Cortex of kidney (tissue), 1 donor: ENCODE measurements at places on chromosomes 11 and 22.

DNA sequence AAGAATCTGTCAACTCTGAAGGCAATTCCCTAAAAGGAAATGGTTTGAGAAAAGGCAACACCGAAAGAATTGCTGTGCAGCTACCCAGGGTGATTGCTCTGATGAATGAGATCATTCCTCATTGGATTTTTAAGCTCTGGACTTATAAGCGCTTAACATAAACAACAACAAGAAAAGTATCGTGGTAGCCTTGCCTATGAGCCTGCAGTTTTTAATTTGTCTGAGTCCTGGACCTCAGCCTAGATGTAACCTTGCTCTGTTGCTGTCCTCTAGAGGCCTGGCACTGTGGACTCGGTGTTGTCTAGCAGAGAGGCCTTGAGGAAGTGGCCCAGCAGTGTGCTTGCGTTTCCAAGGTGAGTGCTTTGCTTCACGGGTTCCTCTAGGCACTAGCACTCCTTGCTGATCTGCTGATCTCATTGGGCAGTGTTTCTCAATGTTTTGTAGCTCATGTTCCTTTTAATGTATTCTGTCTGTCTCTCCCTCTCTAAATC, 20.4 kb downstream of the CCDC81 start:
- DNase-seq: no peak

DNA sequence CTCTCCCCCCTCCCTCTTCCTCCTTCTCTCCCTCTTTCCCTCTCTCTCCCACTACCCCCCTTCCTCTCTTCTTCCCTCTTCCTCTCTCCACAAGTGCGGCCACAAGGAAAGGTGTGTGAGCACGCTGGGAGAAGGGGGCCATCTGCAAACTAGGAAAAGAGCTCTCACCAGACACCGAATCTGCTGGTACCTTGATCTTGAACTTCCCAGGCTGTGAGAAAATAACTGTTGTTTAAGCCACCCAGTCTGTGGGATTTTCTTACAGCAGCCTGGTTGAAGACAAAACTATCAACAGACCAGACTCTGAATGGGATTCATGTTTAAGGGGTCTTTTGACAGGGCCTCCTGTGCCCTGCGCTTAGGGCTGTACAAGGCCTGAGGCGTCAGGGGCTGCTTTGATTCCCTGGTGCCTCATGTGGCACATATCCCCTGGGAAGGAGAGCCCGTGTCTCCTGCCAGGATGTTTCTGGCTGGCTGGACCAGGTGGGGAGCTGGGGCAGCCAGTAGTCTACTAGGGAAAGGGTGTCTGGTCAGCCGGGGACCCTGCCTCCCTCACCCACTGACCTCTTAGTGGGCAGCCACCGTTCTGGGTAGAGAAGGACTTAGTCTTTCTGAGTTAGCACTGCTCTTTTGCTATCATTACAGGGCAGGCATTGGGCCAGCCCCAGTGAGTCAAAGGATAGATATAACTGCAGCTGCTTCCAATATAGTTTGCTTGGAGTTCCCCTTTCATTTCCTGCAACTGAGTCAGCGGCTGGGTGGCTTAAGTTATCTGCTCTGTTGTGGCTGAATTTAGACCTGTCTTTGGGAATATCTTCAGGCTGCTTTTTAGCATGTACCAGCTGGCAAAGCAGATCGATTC, 6.2 kb downstream of the PANX1 start:
- DNase-seq: no peak

GRCh38 chr11:26323837-26324236, 8.1 kb upstream of the ANO3 start:
- no peak for DNase-seq

GRCh38 chr11:126282736-126283591, at the start of gene TIRAP:
Gene TIRAP (plus strand): TSS chr11:126283093. CDS start chr11:126290895, 7,802 bp downstream.
- DNase-seq: no peak

GRCh38 chr11:95563173-95563572, 226.4 kb downstream of the FAM76B start:
- no peak for DNase-seq

DNA sequence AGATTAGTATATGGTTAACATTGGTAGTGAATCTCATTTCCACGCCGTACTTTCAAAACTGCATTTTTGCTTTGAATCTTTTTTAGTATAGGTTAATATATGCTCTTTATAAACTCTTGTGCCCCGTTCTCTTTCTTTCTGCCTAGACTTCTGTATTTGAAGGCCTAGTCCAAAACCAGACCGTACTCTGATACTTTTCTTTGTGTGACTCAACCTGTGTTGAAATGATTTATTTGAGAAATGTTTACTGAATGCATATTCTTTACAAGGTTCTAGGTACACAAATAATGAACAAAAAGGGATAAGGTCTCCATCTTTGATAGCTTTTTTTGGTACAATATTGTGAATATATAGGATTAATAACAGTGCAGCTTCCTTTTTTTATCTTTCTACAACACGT, 68.3 kb downstream of the HIPK3 start:
- DNase-seq: no peak

GRCh38 chr22:50080077-50080465, 5.2 kb downstream of the MLC1 start:
- DNase-seq: no peak

- no peak for DNase-seq
These were observed 40.0 kb downstream of the BTG4 start for GRCh38 chr11:111472228-111472627.

DNA sequence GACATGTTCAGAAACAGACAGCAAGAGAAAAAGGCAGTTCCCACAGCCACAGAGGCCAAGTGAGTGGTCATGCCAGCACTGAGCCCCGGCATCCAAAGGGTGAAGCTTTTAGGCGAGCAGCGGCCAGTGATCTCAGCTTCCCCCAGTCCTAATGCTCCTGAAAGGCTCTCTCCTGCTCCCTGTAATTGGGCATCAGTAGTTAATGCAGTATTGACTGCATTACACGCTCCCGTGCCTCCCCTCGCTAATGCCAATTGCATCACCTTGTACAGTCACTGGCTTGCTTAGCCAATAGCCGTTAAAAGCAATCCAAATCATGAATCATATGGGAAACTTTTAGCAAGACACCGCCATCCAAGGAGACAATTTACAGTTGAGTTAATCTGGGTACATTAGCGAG, 4.9 kb downstream of the LMO1 start:
- DNase-seq: no peak

GRCh38 chr22:37324340-37325038, 42.2 kb downstream of the CYTH4 start:
- DNase-seq: no peak

- DNase-seq: no peak
These were observed 140.2 kb upstream of the TIMP3 start for GRCh38 chr22:32661296-32661695.

GRCh38 chr11:61106894-61107470, 4.7 kb downstream of the CD5 start:
- no peak for DNase-seq

DNA sequence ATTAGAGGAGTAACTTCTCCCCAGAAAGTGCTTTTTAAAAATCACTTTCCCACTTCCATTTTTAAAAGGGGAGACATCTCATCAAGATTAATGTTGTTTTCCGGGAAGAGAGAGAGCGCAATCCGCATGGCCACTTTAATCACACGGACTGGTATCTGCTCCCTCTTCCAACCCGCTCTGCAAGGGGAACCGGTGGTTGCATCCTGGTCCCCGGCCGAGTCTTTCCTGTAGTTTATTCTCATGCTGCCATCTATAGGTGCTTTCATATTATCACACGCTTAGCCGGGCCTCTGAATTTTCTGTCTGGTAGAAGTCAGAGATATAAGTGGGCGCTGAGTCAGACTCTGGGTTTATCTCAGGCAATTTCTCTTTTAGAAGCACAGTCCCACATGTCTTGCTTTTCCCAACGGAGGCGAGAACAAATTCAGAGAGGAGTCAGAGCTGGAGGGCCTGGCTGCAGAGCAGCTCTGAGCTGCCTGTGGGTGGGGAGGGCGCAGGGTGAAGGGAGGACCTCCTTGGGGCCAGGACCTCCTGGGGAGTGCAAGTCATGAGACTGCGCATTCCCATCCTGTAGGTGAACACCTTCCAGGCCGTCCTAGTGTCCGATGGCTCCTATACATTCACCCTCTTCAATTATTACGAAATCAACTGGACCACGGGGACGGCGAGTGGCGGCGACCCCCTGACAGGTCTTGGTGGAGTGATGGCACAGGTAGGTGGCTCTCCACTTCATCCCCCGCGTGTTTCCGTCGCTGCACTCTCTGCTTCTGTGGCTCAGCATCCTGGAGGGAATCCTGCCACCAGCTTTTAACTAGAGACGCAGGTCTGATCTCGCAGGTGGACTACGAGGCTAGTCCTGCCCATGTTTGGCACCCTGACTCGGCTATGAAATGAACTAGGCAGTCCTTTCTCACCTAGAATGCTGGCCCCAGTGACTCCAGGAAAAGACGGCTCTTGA, 11.7 kb downstream of the TECTA start:
- no peak for DNase-seq

- no peak for DNase-seq
These were observed 32.4 kb upstream of the PDGFB start for GRCh38 chr22:39277142-39277607.

DNA sequence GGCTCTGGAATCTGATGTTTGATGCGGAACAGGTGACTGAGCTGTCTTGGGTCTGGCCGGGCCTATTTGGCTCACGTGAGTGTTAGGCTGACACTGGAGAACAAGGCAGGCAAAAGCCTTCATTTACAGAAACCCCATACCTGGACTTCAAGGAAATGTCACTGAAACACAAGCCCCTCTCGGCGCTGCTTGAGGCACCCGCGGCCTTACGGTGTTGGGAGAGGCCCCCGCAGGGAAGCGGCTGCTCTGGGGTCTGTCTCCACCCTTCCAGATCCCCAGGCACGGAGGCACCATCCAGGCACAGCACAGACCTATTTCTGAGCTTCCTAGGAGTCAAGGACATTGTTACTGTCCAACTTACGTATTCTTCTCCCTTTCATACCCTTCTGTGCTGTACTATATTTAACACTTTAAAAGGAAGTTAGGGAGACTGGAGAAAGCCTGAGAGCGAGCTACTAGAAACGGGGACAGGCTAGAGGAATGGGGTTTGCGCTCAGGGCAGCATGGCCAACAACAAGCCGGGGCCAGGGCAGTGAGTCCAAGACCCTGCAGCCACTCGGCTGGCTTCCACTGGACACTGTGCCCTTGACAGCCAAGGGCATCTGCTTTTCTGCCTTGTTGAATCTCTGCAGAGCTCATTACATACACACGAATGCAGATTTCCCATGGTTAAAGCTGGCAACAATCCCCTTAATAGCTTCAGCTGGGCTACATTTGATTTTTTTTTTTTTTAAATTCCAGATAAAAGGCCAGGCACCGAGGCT, 23.8 kb downstream of the DRD4 start:
- DNase-seq: no peak

GRCh38 chr22:47564651-47565434, 802.4 kb downstream of the TBC1D22A start:
- no peak for DNase-seq

DNA sequence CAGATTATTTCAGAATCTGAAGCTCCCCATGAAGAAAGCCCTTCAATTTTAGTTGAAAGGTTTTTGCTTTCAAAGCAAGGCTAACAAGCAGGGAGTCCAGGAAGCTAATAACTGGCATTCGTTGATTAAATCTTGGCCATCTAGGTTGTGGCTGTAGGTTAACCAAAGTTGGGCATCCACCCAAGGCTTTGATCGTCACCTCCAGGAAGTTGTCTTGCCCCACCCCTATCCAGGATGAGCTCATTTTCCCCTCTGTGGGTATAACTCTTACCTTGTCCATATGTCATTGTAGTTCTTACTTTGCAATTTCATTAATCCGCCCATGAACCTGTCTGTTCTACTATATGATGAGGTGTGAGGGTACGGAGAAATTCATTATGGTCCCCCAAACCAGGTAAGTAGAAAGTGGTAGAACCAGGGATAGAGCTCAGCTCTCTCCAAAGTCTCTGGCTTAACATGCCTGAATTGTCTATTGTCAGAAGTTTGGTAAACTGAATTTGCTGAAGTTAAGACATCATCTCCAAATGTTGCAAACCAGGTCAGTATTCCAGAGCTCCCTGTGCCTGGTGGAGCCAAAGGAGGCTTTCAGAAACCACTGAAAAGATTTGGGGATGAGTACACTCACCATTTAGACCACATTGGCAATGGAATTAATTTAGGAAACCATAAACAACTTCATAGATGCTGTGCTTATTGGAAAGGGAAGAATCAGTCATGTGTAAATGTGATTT, 97.1 kb downstream of the CD44 start:
- no peak for DNase-seq

DNA sequence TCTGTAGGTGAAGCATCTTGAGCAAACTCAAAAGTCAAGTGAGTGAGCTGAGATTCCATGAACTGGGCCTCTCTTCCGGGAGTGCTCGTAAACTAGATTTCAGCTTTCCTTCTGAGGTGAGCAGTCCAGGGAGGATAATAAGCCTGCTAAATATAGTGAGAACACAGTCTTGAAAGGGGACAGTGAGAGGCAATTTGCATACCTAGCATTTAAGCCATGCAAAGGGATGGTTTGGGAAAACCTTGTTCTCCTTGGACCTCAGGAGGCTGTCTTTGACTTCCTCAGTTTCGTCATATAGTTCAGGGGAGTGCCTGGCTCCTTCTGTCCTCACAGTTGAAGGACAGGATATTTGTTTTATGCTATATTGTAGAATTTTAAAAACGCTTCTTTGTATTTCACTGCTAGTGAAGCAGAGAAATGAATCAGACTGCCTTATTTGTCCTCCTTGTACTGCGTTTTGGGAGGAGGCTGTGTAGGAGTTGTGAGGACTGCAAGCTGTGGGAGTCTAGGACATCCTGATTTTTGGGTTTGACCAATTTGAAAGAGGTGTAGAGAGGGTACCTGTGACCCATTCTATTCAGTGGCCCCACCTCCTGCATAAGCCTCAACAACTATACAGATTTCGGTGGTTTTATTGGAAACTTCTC, 11.0 kb upstream of the SORL1-AS1 start:
- no peak for DNase-seq

- DNase-seq: no peak
These were observed 34.5 kb downstream of the SFI1 start for GRCh38 chr22:31530823-31531195.

GRCh38 chr22:24156141-24156912, 25.0 kb upstream of the SUSD2 start:
- DNase-seq: no peak

- no peak for DNase-seq
These were observed 849.1 kb upstream of the API5 start for GRCh38 chr11:42462558-42463310.

DNA sequence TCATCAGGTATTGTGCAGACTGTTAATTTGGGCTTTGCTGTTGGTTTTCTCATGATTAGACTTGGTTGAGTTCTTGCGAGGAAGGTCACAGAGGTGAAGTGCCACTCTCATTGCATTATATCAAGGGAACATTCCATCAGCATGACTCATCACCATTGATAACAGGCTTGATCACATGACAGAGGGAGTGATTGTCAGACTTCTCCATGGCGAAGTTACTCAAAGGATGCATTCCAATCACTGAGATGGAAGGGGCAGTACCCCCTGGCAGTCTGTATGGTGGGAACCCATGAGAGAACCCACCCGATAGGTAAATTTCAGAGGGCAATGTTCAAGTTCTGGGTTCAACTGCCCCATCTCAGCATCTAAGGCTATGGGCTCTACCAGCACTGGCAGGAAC, 19.4 kb upstream of the P2RY2 start:
- no peak for DNase-seq

DNA sequence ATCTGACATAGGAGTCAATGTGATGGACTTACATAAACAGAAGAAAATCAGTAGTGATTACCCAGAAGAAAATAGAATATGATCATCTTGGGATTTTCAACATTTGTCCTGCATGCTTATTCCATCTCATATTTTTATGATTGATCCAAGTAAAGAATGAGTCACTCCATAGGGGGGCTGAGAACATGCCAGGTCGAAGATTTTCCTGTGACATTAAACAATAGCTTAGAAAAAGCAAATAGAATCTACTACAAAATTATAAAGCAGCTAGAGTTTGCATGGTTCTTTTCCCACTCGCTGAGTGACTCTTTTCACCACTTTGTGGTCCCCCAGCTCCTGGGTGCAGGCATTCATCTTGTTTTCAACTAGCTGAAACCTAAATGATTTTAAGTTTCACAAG, 56.3 kb downstream of the DDI1 start:
- DNase-seq: no peak
